ENCODE measurements at places on chromosomes 3 and 15.

- no peak for DNase-seq
Observed at GRCh38 chr3:142975316-142975995, 12.0 kb upstream of the PAQR9 start.

GRCh38 chr15:79769933-79770759 is 126.7 kb downstream of the MTHFS start:
- DNase-seq, result no peak

DNA sequence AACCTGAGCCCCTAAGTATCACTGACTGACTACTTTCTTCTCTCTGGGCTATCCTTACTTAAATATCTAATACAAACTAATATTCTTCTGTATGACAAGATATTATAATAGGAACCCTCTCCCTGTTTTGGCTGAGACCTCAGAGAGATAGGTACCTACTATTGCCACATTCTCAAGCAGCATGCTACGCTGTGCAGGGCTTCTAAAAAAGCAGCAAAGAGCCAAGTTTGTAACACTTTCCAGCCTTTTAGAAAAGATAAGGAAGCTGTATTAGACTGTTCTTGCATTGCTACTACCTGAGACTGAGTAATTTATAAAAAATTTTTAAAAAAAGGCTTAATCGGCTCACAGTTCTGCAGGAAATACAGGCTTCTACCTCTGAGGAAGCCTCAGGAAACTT is 126.8 kb upstream of the ABI3BP start:
- no peak for DNase-seq

DNA sequence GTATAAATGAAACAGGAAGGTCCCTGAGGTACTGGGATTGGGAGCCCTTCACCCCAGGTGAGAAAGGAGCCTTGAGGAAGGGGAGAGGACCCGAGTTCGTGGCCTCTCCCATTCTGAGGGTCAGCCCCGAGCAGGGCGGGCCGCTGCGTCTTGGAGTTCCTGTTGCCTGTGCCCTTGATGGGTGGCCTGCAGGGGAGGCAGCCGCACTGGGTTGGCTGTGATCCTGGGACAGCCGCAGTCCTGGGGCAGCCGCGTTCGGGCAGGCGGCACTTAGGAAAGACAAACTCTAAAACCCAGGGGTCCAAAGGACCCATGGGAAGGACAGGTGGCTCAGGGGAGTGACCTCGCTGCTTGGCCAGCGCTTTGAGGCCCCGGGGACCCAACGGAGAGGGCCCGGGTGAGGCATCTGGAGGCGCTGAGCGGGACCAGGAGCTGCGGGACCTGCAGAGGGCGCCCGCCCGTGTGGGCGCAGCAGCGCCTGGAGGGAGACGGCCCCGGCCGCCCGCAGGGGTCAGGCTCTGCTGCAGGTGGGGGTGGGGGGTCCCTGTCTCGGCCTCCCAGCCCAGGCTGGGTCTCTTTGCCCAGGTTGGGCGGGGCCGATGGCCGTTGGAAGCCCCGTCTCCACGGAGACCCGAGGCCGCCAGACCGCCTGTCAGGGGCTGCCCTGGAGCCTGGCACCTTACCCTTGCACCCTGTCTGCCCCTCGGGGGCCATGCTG is 65.1 kb downstream of the HMCES start:
- DNase-seq, result peak; percentile 74

DNA sequence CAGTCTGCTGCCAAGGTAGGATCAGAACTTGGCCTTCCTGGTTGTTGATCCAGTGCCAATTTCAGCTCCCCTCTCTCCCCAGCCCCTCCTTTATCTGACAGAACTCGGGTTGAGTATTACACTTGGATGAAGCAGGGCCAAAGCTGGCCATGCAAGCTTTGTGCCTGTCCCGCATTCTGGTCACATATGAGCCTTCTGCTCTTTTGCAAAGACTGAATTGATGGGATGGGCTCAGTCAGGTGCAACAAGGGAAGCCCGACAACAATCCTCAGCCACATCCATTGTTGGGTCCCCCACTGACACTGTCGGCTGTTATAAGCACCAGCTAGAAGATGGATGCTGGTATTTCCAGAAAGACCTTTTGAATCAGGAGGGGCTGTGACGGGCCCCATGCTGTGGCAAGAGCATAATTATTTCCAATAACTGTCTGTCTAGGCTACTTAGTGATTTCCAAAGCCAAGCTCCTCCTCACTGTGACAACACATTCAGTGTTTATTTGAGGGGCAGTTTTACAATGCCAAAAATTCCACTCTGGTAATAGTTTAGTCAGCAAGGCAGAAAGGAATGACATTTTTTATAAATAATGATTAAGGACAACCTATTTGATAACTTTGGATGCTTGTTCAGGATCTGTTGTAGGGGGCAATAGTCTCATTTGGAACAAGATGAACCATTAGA is 146.8 kb upstream of the FRMD4B start:
- no peak for DNase-seq

- DNase-seq, result no peak
Observed at GRCh38 chr3:129984125-129984524, 9.6 kb downstream of the TRH start.

- DNase-seq, result no peak
Observed at GRCh38 chr3:112083239-112083638, 3.0 kb upstream of the C3orf52 start.

DNA sequence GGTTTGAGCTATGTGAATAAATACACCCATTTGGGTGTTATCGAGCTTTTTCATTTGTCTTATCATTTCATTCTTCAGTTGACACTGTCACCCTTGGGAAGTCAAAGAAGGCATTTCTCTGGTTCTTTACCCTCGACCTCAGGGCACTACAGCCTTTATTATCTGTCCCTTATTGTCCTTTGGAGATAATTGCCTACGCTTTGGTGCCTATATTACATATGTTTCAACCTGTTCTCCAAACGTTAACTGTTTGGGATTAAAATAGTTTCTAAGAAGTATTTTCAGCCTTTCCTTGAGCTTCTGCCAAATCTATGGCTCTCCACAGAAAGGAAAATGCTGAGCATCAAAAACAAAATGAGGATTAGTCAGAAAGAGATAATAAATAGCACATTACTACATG is 395.4 kb upstream of the ADAMTS9 start:
- DNase-seq, result no peak

DNA sequence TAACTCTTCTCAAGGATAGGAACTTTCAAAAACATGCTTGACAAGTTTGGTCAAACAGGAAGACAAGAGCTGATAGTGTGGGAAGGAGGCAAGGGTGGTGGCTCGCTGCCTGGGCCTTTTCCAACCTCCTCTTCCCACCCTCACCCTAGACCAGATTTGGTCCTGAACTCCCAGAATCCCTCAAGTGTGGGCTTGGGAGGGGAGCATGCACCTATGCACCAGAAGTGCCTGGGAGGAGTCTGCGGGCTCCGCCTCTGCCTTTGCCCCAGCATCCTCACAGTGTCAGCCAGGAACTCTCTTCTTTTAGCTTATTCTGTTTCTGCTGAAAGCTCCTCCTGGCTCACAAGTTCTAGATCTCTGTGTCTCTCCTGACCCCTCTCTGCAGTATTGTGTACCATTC is 126.2 kb upstream of the MRPS22 start:
- DNase-seq, result no peak

- DNase-seq, result no peak
Observed at GRCh38 chr15:36887214-36887961, 213.0 kb downstream of the MEIS2 start.

DNA sequence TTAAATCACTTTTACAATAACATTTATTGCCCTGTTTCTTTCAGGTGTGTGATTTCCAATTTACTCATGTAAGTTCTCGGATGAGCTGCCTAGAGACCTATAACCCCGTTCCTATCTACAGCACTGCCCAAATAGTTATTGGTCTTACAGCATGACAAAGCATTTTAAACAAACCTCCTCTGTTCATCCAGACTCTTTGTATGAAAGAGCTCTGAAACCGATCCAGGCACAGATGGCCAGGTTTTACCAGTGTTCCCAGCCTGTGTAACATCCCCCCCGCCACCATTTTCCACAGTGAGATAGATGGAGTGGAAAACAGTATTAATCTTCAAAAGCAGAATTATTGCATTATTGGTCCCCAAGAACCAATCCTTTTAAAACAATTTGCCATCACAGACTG is 59.0 kb upstream of the SPTSSB start:
- DNase-seq, result no peak

DNA sequence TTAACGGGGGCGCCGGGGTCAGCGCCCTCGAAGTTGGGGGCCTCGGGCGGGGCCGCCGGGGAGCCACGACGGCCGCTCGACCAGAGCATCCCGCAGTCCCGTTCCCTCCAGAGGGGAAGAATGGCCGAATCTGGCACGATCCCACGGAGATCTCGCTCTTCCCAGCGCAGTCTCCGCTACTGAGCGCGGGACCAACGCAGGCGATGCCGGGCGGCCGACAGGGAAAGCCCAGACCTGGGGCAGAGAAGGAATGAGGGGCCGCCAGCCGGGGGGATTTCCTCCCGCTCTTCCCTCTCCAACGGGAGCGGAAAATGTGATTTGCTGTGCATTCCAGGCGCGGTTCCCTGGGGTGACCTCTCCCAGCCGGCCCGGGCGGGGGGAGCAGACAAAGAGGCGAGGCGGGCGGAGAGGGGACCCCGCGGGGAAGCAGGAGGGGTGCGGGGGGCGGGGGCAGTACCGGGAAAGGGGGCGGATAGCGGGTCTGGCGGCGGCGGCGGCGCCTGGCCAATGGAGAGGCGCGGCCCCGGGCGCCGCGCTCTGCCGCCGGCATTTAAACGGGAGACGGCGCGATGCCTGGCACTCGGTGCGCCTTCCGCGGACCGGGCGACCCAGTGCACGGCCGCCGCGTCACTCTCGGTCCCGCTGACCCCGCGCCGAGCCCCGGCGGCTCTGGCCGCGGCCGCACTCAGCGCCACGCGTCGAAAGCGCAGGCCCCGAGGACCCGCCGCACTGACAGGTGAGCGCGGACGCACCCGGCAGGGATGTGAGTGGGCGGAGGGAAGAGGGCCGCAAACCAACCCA is at the start of gene GREM1:
Gene GREM1 (plus strand): TSS at position 579 of the 801 bp plus-strand sequence. CDS start 12,687 bp downstream, outside the sequence.
- DNase-seq, result no peak

DNA sequence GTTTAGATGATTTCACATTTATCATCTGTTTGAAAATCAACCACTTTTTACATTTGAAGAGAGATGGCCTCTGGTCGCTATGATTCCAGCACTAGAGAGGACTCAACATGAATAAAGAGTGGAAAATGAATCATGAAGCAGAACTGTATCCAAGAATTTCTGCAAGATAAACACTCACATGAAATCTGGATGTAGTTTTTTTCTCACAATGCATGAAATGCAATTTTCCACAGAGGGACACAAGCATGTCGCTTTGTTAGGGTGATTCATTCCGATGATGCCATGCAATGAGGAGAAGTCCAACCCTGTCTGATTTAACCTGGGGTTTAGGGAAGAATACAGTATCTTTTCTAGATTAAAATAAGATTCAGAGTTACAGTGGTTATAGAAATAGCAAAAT is 50.4 kb upstream of the ADCY5 start:
- DNase-seq, result no peak

GRCh38 chr15:50166216-50166615 is 15.8 kb upstream of the SLC27A2 start:
- no peak for DNase-seq

GRCh38 chr15:34366271-34367065 is 528 bp downstream of the LPCAT4 start:
- DNase-seq, result peak; percentile 79

DNA sequence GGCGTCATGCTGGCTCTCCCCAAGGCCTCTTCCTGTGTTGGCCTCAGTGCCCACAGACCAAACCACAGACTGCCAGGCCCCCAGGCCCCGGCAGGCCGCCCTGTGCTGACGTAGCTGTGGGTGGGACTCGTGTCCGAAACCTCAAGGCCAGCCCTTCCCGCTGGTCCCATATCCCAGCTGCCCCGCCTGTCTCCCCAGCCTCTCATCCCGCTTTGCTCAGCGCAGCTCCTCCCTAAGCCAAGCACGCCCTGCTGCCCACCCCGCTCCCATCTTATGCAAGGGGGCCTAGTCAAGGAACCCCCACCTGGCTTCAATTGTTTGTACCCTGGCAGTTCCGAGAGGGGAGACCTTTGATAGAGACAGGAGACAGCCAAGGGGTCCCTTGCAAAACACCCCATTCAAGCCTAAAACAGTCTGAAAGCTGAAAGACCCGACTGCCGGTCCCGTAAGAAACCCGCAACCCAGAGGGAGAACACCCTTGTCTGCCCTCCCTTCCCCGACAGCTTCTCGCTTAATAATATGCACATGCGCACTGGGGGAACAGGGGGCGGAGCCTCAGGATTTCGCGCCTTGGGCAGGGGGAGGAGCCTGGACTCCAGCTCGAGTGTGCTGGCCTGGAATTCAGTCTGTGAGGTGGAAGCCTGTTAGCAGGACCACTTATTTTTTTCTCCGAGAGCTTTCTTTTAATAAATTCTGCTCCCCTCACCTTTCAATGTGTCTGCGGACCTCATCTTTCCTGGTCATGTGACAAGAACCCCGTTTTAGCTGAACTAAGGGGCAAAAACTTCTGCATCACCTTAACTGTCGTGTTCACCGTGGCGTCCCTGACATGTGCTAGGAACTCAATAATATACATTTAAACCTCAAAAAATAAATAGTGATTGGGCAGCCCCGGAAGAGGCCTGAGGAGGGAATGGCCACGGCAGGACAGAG is 17.2 kb downstream of the TNFAIP8L3 start:
- DNase-seq, result peak; percentile 79

DNA sequence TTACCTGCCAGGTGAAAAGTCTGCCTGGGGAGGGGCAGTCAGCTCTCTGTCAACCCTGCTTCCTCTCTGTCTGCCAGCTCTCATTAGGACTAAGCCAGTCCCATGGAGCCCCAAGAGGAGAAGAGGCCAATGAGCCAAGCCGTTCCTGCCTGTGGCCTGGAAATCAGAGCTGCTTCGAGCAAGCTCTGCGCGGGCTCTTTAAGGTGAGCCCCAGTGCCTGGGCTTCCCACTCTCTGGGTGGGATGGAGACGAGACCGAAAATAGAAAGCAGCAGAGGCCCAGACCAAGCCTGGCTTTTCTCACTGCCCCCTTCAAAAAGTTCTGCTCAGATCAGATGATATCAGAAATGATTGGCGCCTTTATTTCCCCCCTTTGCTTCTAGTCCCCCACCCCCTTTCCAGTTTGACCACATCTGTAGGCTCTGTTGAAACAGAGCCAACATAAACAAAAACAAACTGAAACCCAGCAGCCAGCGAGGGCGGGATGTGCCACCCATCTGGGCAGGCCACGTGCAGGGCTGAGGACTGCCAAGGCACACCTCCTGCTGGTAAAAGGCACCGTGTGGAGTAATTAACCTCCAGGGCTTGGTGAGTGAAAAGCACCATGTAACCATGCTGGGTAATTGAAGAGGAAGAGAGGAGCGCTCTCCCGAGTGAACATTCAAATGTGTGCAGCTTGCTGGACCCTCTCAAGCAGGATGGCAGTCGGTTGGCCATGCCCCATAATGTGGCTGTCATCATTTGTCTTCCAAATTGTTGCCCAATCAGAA is 471.0 kb upstream of the PROK2 start:
- no peak for DNase-seq

DNA sequence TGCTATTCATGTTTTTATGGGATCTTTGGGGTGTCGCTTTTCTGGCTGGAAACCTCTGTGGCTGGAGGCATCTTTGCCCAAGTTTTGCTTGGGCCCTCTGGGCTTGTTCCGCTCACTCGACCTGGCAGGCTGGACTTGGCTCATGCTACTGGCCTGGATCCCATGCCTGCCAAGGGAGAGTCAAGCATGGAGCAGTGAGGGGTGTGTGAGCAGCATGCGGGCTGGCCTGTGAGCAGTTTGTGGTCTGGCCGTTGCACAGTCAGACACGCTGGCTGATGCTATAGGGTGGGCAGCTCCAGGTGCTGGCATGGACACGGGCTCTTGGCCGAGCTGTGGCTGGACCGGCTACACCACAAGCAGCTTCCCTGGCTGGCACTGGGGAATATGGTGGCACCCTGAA is 491.1 kb downstream of the AGBL1 start:
- no peak for DNase-seq

- no peak for DNase-seq
Observed at GRCh38 chr15:48285329-48286214, 45.7 kb upstream of the DUT start.

GRCh38 chr15:85330901-85331588 is 49.4 kb upstream of the AKAP13 start:
- DNase-seq, result peak; percentile 84

Measured in activated CD8-positive, alpha-beta memory T cell treated with anti-CD3 and anti-CD28 coated beads, Interleukin-2, amount 50 U/mL, for 48 hours (primary cell).